CD14-positive monocyte (primary cell): ENCODE measurements at places on chromosomes 5 and 9.

DNA sequence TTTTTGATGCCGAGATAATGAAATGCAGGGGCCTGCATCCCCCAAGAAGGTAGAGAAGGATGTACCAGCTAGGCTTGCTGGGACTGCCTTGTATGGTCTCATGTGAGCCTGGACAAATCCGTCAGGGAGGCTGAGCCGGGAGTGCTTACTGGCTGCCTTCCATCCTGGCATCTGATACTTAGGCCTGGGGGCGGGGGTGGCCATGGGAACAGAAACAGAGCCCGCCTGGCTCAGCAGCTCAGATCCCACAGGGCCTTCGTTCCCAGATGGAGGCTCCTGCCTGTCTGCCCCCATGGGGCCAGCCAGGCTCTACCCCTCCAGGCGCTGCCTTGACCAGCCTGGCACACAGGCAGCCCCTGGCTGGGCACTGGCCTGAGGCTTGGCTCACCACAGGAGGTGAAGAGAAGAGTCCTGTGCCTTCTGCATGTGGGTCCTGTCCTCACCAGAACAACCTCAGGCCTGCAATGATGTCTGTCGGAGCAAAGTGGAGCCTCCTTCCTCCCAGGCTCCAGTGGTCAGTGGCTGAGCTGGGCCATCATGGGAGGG lies 10.5 kb upstream of the SPATA31E1 start:
- no peak for DNase-seq

DNA sequence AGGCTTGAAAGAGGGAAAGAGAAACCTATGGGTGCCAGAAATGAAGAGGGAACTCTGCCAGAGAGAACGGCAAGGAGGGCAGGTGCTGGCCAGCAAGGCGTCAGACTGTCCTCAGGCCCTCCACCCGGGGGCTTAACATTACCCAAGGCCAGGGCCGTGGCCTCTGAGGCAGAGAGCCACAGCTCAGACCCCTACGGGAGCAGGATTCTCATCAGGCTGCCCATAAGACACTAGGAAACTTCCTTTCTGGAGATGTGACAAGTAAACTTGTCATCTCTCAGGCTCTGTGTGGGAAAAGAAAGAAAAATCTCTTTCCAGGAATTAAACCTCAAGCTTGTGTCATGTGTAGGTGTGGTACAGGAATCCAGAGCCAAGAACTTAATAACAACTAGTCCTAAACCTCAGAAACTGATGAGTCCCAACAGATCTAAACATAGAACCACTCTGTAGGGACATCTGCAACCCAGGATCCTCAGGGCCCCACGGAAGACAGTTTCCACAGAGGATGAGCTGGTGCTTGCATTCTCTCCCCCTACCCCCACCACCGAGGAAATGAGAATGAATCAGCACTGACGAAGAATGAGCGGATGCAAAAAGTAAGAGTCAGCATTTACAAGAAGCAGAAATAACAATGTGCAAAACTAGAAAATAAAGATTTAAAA lies 74.3 kb downstream of the DCP2 start:
- peak; percentile 31 for DNase-seq

GRCh38 chr9:137319011-137319738 lies 17.1 kb upstream of the NRARP start:
- no peak for DNase-seq

DNA sequence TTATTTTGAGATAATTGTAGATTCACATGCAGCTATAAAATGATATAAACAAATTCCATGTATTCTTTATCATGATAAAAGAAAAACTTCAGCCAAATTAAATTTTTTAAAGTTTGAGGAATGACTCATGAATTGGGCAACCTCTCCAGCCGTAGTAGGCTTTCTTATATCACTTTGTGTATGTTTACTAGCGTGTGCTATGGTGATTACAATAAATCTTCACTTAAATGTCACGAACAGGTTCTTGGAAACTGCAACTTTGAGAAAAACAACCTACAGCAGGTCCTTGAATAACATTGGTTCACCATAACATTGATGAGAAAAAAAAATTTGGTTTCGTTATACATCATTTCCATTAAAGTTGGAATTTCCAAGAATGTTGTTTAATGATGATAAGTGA lies 730.9 kb upstream of the TYRP1 start:
- DNase-seq = no peak

DNA sequence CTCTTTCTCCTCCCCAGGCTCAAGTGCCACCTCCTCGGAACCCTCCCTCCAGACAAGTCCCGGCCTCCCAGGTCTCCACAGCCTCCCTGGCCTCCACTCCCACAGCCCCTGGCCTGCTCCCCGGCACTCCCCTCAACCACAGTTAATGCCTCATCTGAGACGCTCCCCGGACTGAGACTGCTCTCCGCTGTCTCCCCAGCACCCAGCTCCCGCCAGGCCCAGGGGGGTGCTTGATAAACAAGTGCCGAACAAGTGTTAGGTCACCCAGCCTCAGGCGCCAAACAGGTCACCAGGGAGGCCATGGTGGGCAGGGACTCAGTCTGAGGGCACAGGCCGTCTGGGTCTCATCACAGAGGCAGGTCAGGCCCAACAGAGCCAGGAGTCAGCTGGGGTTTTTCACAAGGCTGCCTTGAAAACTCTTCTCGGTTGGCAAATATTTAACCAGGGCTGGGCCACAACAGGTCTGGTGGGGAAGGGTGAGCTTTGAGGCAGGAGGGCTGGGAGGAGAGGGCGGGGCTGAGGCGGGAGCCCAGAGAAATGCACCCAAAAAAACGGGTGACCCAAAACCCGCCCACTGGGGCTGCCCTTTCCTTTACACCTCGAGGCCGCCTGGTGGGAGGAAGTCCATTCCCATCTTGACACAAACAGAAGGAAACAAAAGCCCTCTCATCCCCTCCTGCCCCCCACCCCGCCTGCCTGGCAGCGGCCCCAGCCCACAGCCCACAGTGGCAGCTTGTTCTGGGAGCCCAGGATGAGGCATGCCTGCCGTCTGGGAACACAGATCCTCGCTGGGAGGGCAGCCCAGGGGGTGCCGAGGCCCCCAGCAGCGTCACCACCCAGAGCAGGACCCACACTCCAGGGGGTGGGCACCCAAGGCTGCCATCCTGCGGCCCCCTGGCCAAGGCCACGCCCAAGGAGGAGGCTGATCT lies 66.6 kb upstream of the STXBP1 start:
- no peak for DNase-seq

DNA sequence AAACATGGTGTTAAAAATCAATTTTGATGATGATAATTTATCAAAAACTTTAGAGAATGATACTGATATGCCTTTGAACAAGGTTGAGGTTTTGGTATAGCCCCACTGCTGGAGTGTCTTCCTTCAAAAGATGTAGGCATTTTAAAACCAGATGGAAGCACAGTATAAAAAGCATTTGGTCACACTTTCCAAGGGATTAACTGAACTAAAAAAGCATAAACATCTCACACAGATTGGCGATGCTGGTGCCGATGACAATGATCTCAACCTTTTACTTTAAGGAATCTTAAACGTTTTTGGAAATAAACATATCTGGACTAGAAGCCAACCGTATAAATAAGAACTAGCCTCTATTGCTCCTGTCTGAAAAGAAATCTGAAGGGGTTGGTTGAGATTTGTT lies 488.4 kb downstream of the ENC1 start:
- no peak for DNase-seq

- no peak for DNase-seq
These were observed 11.6 kb upstream of the CEL start for GRCh38 chr9:133050142-133050541.

DNA sequence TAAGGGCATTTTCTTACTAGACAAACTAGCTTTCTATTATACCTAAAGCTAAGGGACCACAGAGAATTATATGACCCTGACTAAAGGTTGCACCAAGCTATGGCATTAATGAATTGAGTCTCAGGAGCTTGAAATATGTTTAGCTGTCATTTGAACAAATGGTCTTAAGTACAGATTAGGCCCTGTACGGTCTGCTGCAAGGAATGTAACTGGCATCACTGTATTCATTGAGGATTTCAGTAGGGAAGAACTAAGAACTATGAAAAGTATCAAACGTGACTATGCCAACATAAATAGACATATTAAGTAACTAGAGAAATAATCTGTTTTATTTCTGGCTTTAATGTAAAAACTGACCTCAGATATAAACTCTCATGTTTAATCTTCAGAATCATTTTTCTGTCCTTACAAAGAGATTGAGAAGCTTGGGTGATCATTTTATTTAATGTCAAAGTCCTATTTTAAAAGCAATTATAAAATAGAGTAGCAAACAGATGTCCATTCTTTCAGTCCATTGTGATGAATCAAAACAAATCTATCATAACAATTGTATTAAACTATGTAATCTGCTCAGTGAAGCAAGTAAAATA lies 845.9 kb downstream of the MAT2B start:
- DNase-seq = no peak

- DNase-seq = no peak
These were observed 37.1 kb upstream of the LRRC14B start for GRCh38 chr5:154236-154635.

DNA sequence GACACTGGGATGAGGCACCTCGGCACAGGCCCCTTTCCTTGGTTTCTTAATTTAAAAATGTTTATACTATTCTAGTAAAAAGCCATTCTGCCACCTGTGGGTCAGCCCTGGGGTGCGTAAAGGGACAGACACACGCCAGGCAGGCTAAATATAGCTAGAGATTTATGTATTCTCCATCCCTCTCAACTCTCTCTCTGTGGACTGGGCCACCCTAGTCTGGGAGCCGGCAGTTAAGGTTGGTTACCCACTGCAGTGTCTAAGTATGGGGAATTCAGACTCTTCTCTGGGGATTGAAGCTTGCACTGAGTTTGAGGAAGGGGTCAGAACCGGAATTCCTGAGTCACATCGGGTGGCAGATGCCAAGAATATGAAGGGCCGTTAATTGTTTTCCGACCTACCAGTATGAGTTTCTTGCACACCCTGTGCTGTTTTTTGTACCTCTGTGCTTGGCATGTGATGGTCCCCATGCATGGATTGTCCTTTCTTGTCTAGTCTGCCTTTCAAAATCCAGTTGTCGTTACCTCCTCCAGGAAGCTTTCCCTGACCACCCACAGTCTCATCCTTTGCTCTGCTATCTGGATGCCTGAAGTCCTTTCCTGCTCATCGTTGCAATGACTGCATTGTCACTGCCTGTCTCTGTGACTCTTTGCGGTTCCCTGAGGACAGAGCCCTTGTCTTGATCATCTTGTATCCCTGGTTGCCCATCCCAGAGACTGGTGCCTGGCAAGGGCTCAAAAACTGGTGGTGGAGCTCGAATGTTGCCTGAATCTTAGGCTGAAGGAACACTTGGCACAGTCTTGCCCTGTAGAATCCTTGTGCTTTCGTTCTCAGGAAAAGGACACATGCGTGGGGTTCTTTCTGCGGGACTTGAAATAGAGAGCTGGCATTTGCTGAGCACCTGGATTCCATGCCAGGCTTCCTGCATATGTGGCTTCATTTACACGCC lies 2.1 kb downstream of the NEURL1B start:
- DNase-seq = no peak

- no peak for DNase-seq
These were observed 752 bp downstream of the CCNJL start for GRCh38 chr5:160311491-160312133.

- DNase-seq = no peak
These were observed 213.1 kb downstream of the RFK start for GRCh38 chr9:76181020-76181641.

- no peak for DNase-seq
These were observed 186.7 kb downstream of the SYK start for GRCh38 chr9:90988318-90988717.

- DNase-seq = no peak
These were observed 41.6 kb downstream of the CLINT1 start for GRCh38 chr5:157817387-157817702.

DNA sequence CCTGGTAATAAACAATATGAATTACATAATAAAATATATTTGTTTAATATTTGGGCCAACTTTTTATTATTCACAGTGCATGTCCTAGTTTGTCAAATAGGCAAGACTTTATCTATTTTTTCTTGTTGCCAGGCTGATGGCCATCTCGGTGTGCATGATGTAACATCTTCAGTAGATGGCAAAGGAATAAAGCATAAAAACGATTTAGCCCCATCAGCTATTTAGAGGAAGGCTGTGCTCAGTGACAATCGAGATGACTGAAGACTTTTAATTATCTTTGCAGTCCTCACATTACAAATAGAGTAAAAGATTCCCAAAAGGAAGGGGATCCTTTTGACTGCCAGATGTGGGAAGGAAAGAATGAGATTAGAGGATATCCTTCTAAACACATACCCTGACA lies 358.5 kb downstream of the PTPRD start:
- DNase-seq = no peak
